Activated T-helper 17 cell treated with anti-CD3 and anti-CD28 coated beads, Interleukin-2, amount 50 U/mL, for 72 hours (primary cell): ENCODE measurements at places on chromosomes 5 and 9. TPM values are rescaled to one million over a fixed set of nuclear protein-coding genes. Genes with fewer than 3 reads are reported as not detected.

GRCh38 chr9:97284798-97285197, 22.7 kb upstream of the CCDC180 start:
- no peaks in the 10 kb centered on the region for H3K4me1 ChIP-seq
- no peak for ATAC-seq
- H3K36me3 ChIP-seq: peaks cover 84% of the 10 kb centered on the region
- no peaks in the 10 kb centered on the region for H3K27me3 ChIP-seq

GRCh38 chr9:129863059-129863690, 27.9 kb downstream of the USP20 start:
- H3K4me1 ChIP-seq: peaks cover 42% of the 10 kb centered on the region
- peaks cover 59% of the 10 kb centered on the region for H3K36me3 ChIP-seq
- H3K4me3 ChIP-seq: peak overlapping the region; percentile 76
- peak; percentile 80 for ATAC-seq
- H3K27me3 ChIP-seq: no peaks in the 10 kb centered on the region

GRCh38 chr9:18297056-18297841, 176.7 kb upstream of the ADAMTSL1 start:
- H3K4me3 ChIP-seq: no peak overlapping the region
- ATAC-seq: no peak
- H3K27me3 ChIP-seq: no peaks in the 10 kb centered on the region
- no peaks in the 10 kb centered on the region for H3K4me1 ChIP-seq
- H3K27ac ChIP-seq: no peak overlapping the region
- H3K36me3 ChIP-seq: no peaks in the 10 kb centered on the region

DNA sequence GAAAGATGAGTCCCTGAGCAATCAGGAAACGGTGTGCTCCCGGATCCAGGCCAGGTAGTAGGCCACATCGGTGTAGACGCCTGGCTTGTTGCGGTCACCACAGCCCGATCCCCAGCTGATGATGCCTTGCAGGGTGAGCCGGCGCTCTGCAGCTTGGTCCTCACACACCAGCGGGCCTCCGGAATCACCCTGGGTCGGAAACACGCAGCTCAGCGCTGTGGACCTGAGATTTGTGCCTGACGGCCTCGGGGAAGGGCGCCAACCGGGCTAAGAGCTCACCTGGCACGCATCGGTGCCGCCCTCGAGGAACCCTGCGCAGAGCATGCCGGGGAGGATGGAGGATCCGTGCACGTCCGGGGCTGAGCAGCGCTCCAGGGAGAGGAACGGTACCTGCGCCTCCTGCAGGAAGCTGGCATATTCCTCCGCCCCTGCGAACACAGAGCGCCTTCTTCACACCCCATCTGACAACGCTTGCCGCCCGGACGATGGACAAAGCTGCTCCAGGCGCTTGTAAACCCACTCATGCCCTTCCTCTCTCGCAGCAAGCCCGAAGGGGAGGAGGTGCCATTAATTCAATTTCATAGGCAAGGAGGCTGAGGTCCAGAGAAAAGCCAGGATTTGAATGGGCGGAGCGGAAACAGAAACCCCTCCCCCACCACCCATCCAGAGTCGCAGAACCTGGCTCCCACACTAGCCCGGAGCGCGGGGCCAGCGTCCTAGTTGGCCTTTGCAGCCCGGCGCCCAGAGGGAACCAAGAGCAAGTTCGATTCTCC, 2.0 kb upstream of the PFN3 start:
- H3K36me3 ChIP-seq: no peaks in the 10 kb centered on the region
- H3K27ac ChIP-seq: peak overlapping the region; percentile 30
- peak; percentile 59 for ATAC-seq
- H3K4me1 ChIP-seq: no peaks in the 10 kb centered on the region

- H3K4me3 ChIP-seq: no peak overlapping the region
- H3K27me3 ChIP-seq: peaks cover 7% of the 10 kb centered on the region
- no peaks in the 10 kb centered on the region for H3K4me1 ChIP-seq
- no peak for ATAC-seq
- no peaks in the 10 kb centered on the region for H3K36me3 ChIP-seq
Observed at GRCh38 chr9:119955276-119955675, 586.0 kb upstream of the BRINP1 start.

DNA sequence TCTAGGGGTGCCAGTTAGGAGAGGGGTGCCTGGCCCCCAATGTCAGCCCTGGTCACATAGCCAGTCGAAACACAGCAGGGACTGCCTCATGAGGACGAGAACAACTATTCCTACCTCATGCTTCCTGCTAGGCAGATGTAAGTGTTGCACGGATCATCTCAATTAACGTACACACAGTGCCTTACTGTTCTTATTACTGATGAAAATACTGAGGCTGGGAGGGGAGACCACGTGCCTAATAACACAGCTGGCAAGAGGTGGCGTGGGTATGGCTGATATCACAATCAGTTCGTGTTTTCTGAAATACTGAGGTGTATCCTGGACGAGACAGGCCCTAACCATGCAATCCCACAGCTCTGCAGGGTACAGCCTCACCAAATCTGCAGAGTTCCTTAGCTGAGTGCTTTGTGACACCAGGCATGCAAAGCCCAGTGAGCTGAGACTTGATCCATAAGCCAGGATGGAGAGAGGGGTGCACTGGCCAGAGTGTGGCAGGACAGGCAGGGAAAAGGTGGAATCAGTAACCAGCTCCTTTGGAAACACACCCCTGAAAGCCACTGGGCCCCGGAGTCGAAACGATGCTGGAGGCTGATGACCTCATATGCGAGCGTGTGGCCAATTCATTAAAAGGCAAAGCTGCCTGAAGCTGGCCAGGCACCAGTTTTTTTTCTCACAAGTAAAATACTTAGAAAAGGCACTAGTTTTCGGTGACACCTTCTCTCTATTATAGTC, 63.9 kb downstream of the PRRT1B start:
- peak overlapping the region; percentile 53 for H3K27ac ChIP-seq
- peaks cover 99% of the 10 kb centered on the region for H3K36me3 ChIP-seq
- peaks cover 13% of the 10 kb centered on the region for H3K4me1 ChIP-seq
- no peak overlapping the region for H3K4me3 ChIP-seq
- H3K27me3 ChIP-seq: no peaks in the 10 kb centered on the region

DNA sequence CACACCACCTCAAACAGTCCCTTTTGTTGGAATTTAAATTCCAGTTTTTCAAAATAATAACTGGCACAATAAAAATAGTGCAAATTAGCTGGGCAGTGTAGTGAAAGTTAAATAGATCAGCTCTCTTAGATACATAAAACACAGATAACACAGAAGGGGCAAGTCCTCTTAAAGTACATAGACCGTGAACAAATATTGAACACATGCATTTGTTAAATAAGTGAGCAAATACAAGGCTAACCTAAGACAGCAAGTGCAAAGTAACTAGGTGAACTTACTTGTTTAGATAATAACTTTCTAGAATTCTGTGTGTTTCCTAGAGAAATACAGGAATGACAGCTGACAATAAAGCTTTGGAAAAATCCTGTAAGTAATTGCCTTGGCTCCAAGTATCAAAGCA, 280.1 kb downstream of the DOCK8 start:
- no peak overlapping the region for H3K27ac ChIP-seq
- no peaks in the 10 kb centered on the region for H3K36me3 ChIP-seq
- no peaks in the 10 kb centered on the region for H3K4me1 ChIP-seq

- H3K4me3 ChIP-seq: no peak overlapping the region
- H3K36me3 ChIP-seq: no peaks in the 10 kb centered on the region
- H3K4me1 ChIP-seq: peaks cover under 1% of the 10 kb centered on the region
Observed at GRCh38 chr5:123124126-123124858, 35.3 kb downstream of the PRDM6 start.

GRCh38 chr9:111078391-111079038, 40.2 kb upstream of the LPAR1 start:
- ATAC-seq: no peak
- H3K36me3 ChIP-seq: no peaks in the 10 kb centered on the region
- H3K4me1 ChIP-seq: no peaks in the 10 kb centered on the region
- H3K27ac ChIP-seq: no peak overlapping the region
- no peak overlapping the region for H3K4me3 ChIP-seq

- ATAC-seq: no peak
- H3K27me3 ChIP-seq: peaks cover 5% of the 10 kb centered on the region
- H3K4me1 ChIP-seq: no peaks in the 10 kb centered on the region
- H3K36me3 ChIP-seq: no peaks in the 10 kb centered on the region
Observed at GRCh38 chr5:130289132-130290088, 385.1 kb downstream of the CHSY3 start.

DNA sequence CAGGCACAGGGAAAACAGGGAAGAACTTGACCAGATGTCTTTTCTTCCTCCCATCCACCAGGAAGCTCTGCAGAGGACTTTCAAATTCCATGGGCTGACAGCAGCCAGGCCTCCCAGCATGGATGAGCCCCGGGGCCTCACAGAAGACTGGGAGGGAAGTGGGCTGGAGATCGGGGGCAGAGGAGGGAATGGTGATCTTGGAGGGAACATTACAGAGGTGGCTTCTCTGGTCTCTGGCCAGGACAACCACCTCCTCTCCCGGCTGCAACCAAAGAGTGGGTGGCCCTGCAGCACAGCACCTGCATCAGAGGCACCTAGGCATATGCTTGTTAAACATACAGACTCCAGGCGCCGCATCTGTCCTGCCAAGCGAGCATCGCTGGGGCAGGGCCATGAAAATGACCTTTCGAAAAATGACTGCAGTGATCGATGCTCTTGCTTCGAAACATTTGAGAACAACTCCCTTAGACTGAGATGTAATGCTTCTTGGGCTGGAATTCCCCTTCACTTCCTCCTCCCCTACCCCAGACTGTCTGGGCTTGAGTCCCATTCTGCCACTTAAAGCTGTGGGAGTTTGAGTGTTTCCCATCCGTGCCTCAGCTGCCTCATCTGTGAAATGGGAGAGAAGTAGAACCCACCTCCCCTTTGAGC, 68.7 kb upstream of the UNC5A start:
- H3K4me1 ChIP-seq: peaks cover 16% of the 10 kb centered on the region
- ATAC-seq: peak; percentile 42
- peaks cover 47% of the 10 kb centered on the region for H3K27me3 ChIP-seq
- H3K27ac ChIP-seq: no peak overlapping the region
- H3K36me3 ChIP-seq: no peaks in the 10 kb centered on the region

GRCh38 chr5:150946351-150946905, 41.6 kb upstream of the ZNF300 start:
- no peaks in the 10 kb centered on the region for H3K36me3 ChIP-seq
- H3K4me1 ChIP-seq: no peaks in the 10 kb centered on the region
- no peak overlapping the region for H3K27ac ChIP-seq

DNA sequence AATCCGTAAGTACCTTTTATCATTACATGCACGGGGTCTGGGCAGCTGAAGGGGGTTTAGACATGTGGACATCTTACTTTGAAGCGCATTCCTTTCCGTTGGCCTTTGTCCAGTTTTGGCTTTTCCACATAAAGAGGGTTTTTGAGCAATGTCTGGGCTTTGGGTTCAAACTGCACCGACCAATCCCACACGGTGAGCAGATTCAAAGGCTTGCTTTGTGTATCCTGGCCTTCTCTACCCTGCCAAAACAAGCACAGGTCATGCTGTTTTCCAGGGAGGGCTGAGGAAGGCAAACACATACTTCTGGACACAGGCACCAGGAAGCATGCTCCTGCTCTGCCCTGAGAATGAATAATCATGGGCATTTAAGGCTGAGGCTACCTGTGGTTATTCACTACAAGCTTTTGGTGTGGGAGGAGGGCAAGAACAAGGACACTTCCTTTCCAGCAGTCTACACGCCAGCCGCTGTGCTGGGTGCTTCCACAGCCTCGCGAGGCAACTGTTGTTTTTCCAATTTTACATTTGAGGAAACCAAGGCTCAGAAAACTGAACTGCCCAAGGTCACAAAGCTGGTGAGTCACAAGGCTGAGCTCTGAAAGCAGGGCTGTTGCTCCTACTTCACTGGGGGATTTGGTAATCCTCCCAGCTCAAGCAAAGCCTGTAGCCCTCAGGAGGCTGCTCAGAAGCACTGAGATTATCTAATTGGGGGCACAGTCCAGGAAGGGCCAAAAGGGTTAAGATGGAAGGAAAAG, 59.8 kb upstream of the GOLPH3 start:
- no peaks in the 10 kb centered on the region for H3K4me1 ChIP-seq
- H3K27me3 ChIP-seq: no peaks in the 10 kb centered on the region
- no peak overlapping the region for H3K4me3 ChIP-seq
- H3K27ac ChIP-seq: peak overlapping the region; percentile 36
- ATAC-seq: no peak

CBY3 gene
- not detected for total RNA-seq
